ENCODE measurements at places on chromosomes 5 and 9. TPM values are rescaled to one million over a fixed set of nuclear protein-coding genes. Genes with fewer than 3 reads are reported as not detected.

PCDHGB5 gene
- 33.6 TPM for total RNA-seq

DNA sequence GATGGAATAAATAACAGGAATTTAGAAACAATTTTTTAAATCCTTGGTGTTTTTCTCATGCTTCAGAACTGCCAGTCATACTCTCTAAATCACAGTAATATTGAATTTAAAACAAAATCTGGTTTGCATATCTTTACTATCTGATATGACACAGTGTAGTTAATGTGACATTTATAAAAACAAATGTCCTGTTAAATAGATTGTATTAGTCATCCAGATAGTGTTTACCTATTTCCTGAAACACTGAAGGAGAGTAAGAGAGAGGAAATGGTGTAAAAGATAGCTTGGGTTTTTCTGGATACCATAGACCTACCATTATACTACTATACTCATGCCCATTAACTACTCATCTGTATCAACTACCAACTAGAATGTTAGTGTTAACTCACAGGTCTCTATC is 292.3 kb downstream of the MAN2A1 start:
- H3K27ac ChIP-seq: no peak overlapping the region
- DNase-seq: no peak
- H3K4me3 ChIP-seq: no peak overlapping the region
- H3K4me1 ChIP-seq: no peaks in the 10 kb centered on the region
- no peaks in the 10 kb centered on the region for H3K36me3 ChIP-seq
- no peaks in the 10 kb centered on the region for H3K27me3 ChIP-seq

DNA sequence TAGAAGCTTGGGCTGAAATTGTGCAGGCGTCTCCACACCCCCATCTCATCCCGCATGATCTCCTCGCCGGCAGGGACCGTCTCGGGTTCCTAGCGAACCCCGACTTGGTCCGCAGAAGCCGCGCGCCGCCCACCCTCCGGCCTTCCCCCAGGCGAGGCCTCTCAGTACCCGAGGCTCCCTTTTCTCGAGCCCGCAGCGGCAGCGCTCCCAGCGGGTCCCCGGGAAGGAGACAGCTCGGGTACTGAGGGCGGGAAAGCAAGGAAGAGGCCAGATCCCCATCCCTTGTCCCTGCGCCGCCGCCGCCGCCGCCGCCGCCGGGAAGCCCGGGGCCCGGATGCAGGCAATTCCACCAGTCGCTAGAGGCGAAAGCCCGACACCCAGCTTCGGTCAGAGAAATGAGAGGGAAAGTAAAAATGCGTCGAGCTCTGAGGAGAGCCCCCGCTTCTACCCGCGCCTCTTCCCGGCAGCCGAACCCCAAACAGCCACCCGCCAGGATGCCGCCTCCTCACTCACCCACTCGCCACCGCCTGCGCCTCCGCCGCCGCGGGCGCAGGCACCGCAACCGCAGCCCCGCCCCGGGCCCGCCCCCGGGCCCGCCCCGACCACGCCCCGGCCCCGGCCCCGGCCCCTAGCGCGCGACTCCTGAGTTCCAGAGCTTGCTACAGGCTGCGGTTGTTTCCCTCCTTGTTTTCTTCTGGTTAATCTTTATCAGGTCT is at the start of gene C9orf72:
Gene C9orf72, minus strand, starts transcription at position 564 of the 716 bp plus-strand sequence. CDS start 6,361 bp downstream, outside the sequence.
- DNase-seq: peak; percentile 83
- H3K27ac ChIP-seq: peak within 1 kb of the TSS; percentile 97
- H3K36me3 ChIP-seq: no peaks in the 10 kb centered on the region
- H3K4me3 ChIP-seq: peak within 1 kb of the TSS; percentile 83
- H3K27me3 ChIP-seq: no peaks in the 10 kb centered on the region

DNA sequence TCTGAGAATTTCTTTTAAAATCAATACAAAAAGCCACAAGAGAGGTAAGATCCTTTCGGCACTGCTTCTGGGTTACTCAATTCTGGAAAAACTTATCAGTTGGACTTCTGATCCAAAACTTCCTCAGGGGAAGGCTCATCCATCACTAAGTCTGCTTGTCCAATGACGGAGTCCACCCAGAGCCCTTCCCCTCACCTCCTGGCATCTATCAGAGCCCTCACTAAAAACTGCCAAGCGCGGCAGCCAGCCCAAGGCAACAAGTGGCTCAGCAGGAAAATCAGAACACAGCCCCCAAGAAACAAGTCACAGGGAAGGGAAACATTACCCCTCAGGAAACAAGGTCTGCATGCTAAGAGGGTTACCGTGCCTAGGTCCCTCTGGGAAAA is 869 bp upstream of the ESM1 start:
- H3K36me3 ChIP-seq: no peaks in the 10 kb centered on the region
- H3K4me3 ChIP-seq: no peak overlapping the region
- H3K4me1 ChIP-seq: no peaks in the 10 kb centered on the region
- H3K27me3 ChIP-seq: peaks cover 9% of the 10 kb centered on the region
- no peak overlapping the region for H3K27ac ChIP-seq

DNA sequence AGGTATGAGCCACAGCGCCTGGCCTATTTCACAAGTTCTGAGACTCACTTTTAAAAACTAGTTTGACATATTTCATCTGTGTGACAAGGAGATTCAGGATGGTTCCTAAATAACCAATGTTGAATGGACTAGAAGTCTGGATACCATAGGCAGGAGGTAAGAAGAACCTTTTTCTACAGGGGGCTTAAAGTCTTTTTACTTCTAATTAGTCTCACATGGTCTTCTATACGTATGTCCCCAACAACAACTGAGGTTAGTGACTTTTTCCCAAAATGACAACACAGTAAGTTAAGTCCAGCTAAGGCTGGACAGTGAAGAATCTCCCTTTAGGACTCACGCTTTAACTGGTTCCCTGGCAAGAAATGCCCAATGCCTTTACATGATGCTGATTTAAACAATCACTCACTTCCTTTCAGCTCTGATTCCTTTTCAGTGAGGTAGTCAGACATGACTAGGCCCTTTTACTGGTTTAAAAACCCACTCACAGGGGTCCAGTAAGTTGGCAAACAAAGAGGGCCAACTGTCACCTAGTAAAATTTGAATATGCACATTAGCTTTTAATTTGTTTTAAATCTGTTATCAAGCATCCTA is 12.1 kb upstream of the HAUS6 start:
- no peak overlapping the region for H3K4me3 ChIP-seq
- H3K27me3 ChIP-seq: no peaks in the 10 kb centered on the region
- no peaks in the 10 kb centered on the region for H3K4me1 ChIP-seq

DNA sequence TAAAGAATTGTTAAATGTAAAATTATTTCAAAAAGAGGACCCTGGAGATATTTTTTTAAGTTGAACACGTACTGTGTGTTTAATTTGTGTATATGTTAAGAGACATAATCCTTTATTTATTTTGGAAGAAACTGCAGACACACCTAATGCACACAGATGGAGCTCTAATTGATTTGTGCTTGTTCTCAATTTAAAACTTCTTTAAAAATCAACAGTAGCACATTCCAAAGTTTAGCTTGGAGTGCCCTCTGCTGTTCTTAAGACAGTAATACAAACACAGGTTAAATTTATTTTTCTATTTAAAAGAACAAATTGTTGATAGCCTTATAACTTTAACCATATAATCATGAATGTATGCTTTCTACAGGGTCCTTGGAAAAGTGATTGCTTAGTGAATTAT is 277.6 kb upstream of the ADAMTS16 start:
- H3K27ac ChIP-seq: no peak overlapping the region
- DNase-seq: no peak
- H3K27me3 ChIP-seq: no peaks in the 10 kb centered on the region
- no peaks in the 10 kb centered on the region for H3K4me1 ChIP-seq
- H3K4me3 ChIP-seq: no peak overlapping the region
- H3K36me3 ChIP-seq: no peaks in the 10 kb centered on the region

- no peak for DNase-seq
- no peak overlapping the region for H3K4me3 ChIP-seq
- H3K4me1 ChIP-seq: no peaks in the 10 kb centered on the region
- H3K27ac ChIP-seq: no peak overlapping the region
- H3K36me3 ChIP-seq: no peaks in the 10 kb centered on the region
- H3K27me3 ChIP-seq: no peaks in the 10 kb centered on the region
These were observed 6.9 kb upstream of the SLC27A4 start for GRCh38 chr9:128333451-128333869.

STKLD1 gene
- total RNA-seq: 1.7 TPM

PCSK5 gene
- 24.3 TPM for total RNA-seq

DNA sequence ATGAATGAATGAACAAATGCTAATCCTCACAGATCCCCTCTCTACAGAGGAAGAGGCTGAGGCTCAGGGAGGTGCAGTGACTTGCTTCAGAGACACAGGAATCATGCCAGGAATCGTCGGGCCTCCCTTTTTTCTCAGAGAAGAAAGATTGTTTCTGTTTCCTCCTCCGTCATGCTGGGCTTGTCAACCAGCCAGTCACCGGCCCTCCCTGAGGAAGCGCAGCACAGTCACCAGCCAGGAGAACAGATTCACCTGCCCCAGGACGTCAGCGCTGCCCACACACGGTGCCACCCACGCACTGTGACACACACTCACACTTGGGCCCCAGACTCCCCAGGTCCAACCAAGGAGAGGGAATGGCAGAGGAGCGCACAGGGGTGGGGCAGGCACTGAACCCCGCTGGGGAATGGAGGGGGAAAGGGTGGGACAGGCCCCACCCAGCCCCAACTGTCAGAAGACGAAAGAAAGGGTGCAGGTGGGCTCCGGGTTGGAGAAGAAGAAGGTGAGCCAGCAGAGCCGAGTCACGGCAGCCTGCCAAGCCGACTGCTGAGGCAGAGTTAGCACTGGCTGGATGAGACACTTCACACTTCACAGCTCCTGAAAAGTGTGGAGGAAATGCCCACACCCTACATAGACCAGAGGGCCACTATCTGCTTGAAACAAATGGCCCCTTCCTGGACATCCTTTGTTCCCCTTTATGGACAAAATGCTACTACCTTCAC is 13.8 kb upstream of the ERGIC1 start:
- no peaks in the 10 kb centered on the region for H3K27me3 ChIP-seq
- H3K27ac ChIP-seq: peak overlapping the region; percentile 73
- no peaks in the 10 kb centered on the region for H3K36me3 ChIP-seq
- no peak overlapping the region for H3K4me3 ChIP-seq
- DNase-seq: peak; percentile 86

DNA sequence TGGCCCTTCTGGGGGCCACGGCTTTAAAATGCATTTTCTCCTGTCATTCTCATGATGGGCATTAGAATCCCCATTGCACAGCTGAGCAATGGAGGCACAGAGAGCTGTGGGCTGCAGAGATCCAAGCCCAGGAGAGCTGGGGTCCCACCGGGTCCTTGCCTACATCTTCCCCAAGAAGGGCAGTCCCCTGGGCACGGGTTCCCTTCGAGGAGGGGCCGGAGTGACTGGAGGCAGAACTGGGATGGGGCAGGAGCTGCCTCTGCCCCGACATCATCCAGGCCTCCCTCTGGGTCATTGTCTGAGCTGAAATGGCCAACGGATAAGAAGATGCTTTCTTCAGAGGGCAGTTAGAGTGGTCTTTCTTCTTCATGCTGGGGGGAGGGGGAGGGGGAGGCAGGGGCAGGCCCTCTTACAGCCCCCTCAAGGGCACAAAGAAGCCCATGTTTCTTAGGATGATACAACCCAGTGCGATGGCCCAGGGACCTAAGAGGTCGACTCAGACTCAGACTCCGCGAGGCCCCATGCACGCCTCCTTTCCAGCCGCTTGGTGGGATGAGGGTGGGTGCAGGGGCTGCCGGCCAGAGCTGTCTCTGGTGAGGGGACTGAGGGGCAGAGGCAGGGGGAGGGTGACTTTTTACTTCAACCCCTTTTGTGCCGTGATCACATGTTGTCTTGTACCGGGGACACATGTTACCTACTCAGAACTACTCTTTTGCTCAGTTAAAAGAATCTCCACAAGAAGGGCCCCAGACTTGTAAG is 112.4 kb upstream of the IRX2 start:
- no peaks in the 10 kb centered on the region for H3K27me3 ChIP-seq
- no peaks in the 10 kb centered on the region for H3K4me1 ChIP-seq
- H3K4me3 ChIP-seq: no peak overlapping the region

AGXT2 gene
- total RNA-seq: not detected

DNA sequence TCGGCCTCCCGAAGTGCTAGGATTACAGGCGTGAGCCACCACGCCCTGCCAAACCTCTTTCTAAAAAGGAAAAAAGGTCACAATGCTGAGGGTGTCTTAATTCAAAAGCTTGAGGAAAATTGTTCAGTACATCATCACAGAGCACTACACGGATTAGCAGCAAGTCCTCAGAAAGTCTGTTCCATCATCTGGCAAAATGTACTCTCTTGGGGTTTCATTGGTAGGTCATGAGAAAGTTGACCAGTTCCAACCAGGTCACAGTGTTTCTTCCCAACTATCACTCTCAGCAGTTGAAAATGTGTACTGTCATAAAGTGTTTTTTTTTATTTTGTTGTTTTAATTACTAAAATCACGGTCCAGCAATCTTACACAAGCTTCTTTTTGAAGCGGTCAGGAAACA is 299.6 kb downstream of the FBXL7 start:
- H3K4me1 ChIP-seq: no peaks in the 10 kb centered on the region
- H3K36me3 ChIP-seq: no peaks in the 10 kb centered on the region
- no peak overlapping the region for H3K4me3 ChIP-seq
- no peak for DNase-seq
- no peak overlapping the region for H3K27ac ChIP-seq

DNA sequence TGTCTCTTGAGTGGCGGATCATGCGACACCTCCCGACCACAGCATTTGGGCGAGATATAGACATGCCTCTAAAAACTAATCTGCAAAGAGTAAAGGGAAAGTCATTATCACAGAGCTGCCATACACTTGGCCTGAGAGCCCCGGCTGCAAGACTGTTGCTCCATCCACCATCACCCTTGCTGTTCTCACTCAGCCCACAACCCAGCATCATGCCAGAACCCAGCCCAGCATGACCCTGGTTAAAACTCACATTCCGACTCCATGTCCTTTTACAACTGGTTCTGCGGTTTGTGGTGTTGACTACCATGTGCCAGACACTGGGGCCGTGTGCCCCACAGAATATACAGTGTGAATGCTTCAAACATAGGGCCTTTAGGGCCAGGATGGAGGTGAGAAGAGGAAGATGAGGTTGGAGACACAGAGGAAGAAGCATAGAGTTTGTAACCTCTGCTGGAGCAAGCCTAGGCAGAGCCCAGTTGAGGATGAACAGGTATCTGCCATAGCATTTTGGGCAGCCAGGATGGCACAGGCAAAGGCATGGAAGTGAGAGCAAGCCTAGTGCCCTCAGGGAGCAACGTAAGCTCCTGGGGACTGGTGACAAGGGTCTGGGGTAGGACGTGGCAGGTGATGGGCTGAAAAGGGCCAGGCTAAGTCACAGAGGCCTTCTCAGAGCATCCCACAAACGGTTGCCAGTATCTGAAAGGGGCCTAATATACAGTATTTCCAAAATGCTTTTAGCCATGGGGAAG is 37.5 kb upstream of the SMU1 start:
- no peak overlapping the region for H3K27ac ChIP-seq
- no peaks in the 10 kb centered on the region for H3K4me1 ChIP-seq
- H3K4me3 ChIP-seq: no peak overlapping the region
- no peak for DNase-seq

- no peak overlapping the region for H3K4me3 ChIP-seq
- no peaks in the 10 kb centered on the region for H3K27me3 ChIP-seq
- H3K4me1 ChIP-seq: no peaks in the 10 kb centered on the region
These were observed 123.8 kb downstream of the FGF18 start for GRCh38 chr5:171543148-171543815.
